ENCODE measurements at places on chromosomes 4 and X.

- no peak for DNase-seq
Measured at GRCh38 chr4:151331276-151332042, 6.1 kb upstream of the SH3D19 start.

- DNase-seq, result no peak
Measured at GRCh38 chrX:7372825-7373525, 225.0 kb upstream of the PUDP start.

DNA sequence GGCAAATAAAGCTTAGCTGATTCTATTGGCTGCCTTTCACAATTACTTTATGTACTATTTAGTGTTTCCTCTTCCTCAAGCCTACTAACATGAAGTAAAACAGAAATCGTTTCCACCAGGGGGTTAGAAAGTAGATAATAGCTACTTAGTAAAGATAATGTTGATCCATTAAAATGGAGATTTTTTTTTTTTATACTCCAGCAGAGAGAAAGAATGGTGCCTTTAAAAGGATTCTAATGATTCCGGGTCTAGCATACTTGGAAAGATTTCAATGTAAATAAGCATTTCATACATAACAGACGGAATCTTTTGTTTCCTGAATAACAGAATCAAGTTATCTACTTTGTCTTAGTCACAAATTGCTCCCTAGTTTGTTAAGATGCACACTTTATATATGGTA lies 37.1 kb downstream of the GK start:
- DNase-seq, result no peak

DNA sequence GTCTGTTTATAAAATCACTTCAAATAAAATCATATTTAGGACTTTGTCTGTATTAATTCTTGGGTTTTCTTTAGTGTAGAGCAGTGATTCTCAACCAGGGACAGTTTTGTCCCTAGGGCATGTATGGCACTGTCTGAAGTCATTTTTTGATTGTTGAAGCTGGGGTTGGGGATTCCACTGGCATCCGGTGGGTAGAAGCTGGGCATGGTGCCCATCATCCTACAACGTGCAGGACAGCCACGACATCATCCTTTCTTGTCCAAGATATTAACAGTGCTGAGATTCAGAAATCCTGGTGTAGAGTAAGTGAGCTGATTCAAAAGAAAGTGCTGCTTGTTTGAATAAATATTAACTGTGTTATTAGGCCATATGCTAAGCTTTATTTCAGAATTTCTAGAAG lies 28.6 kb downstream of the DCLK2 start:
- DNase-seq, result no peak

GRCh38 chr4:52714597-52715254 lies 36.5 kb downstream of the ERVMER34-1 start:
- DNase-seq, result no peak

GRCh38 chr4:99157478-99157935 lies 13.4 kb upstream of the ADH4 start:
- DNase-seq, result no peak

DNA sequence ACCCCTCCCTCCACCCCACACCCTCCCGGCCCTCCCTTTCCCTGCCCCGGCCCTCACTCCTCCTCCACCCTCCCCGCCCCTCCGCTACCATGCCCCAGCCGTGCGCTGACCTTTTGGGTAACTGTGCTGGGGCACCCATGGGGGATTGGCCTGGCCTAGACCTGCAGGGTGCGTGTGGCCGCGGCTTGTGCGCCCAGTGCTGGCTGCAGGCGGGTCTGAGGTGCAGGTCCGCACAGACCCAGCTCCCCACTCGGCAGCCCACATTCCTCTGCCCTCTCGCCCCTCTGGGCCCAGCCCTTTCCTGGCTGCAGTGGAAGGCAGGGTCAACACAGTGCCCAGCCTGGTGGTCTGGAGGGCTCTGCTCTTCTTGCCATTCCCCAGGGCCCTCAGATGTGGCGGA lies 24.7 kb downstream of the FGFRL1 start:
- DNase-seq, result no peak

GRCh38 chr4:7352486-7352885 lies 82.2 kb downstream of the PSAPL1 start:
- DNase-seq, result no peak

DNA sequence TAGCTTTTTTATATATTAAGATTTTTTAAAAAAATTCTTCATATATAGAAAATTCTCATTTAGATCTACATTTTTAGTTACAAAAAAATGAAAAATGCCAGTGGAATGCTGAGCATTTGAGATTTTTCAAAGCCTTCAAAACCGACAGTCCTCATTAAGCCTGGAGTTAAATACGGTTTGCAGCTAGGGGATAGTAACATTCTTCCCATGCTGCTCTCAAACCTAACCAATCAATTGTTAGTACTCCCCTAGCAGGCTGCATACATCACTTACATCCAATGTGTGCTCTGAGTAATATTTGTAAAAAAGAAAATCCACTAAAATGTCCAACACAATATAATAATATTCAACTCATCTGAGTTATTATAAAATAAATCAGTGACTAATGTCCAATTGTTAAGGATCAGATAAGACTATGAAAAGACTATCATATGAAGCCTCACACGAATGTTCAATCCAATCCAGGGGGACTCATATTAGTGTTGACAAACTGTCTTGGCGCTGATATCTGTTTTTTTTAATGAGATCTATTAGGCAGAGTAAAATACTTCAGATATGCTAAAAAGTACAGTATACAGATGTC lies 227.6 kb upstream of the MAB21L2 start:
- no peak for DNase-seq

- no peak for DNase-seq
Measured at GRCh38 chr4:78766650-78767049, 9.5 kb upstream of the BMP2K start.

DNA sequence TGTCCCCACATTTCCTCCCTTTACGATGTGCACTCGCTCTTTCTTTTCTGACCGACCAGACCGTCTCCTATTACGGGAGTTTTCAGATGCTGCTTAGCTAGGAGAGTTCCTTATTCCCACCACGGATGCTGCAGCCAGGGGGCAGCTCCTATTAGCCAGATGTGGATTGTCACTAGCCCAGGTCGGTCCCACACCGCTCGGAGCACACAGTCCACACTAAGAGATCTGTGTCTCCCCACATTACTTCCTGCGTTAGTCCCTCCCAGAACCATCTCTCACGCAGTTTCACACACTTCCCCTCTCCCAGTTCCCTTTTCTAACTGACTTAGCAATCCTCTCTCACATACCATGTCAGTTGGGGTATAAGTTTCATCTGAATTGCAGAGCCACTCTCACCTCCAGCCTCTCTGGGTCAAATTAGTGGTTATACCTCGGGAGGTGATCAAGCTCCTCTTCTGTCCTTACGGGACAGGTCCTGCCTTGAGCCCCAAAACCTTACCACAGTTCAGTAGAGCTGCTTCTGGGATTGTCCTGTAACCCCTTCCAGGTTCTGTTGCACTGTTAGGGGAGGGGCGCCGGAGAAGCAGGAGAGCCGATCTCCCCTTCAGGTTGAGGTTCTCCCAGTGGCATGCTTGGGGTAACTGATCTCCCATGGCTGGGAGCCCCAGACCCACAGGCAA lies 28.2 kb downstream of the SULT1E1 start:
- DNase-seq, result no peak

All from stimulated activated CD4-positive, alpha-beta T cell treated with anti-CD3 and anti-CD28 coated beads, Interleukin-1b, Interleukin-23, amount 100 ng/mL, for 4 hours (primary cell).